Lung microvascular endothelial cell (primary cell): ENCODE measurements at places on chromosomes 7 and 10. TPM values are rescaled to one million over a fixed set of nuclear protein-coding genes. Genes with fewer than 3 reads are reported as not detected.

The FAM25G gene
- total RNA-seq, result not detected in 2 replicates

The TIAL1 gene
- 10.5 and 18.1 TPM in 2 replicates for total RNA-seq

- no peak for DNase-seq
These were observed 276.7 kb downstream of the PARD3 start for GRCh38 chr10:34538281-34538829.

- peak; percentile 73 for DNase-seq
These were observed 143.9 kb upstream of the NPS start for GRCh38 chr10:127405221-127405620.

DNA sequence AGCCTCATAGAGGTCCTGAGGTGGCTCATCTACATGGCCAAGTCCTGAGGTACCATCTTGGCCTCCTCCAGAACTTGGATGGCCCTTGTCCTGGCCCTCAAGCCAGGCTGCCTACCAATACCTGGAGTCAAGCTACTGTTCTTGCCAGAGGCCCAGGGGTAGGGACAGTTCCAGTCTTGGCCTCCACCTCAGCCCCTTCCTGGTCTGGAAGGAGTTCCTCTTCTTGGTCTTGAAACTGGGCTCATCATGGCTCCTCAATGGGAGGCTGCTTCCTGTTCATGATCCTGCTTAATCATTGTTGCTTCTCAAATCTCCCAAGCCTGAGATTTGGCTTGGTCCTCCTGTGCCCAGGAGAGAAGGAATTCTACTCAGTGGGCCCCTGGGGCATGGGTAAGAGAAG, 3.9 kb downstream of the HPS6 start:
- no peak for DNase-seq

- no peak for DNase-seq
These were observed 361.8 kb upstream of the ZMIZ1 start for GRCh38 chr10:78706726-78707540.

DNA sequence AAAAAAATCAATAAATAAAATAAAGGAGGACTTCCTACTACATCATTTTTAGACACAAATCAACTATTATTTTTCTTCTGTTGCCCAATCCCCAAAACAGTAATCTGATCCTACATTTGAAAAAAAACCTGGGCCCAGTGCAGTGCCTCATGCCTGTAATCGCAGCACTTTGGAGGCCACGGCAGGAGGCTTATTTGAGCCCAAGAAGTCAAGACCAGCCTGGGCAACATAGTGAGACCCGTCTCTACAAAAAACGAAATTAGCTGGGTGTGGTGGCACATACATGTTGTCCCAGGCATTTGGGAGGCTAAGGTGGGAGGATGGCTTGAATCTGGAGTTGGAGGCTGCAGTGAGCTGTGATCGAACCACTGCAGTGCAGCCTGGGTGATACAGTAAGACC, 2.7 kb upstream of the GTF2I start:
- no peak for DNase-seq

DNA sequence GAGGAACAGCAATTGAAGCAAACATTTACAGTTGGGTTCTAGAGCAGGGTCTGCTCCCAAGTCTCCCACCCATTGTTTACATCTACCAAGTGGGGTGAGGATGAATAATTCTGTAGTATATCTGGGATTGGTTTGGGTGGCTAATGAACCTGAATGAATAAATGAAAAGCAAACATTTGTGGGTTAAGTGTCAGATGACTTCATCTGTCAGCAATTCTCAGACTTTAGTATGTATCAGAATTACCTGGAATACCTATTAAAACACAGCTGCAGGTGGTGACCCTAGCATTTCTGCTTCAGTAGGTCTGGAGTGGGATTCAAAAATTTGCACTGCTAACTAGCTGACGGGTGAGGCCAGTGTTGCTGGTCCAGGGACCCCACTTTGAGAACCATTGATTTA, 18.0 kb upstream of the NPVF start:
- DNase-seq, result no peak

DNA sequence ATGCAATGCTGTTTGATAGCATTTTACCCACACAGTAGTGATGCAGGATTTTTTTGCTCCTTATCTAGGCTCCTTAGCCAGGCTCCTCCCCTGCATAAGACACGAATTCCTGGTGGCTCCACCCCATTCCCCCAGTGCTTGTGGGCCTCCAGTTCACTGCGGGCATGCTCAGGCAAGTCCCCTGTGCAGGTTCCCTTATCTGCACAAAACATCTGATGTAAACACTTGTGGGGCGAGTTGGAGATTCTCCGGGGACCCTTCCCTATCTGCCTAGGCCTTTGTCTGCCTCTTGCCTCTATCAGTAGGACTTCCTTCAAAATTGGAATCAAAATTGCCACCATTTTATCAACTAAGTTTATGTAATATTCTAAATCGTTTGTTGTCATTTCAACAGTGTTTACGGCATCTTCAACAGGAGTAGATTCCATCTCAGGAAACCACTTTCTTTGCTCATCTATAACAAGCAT, 5.4 kb upstream of the STK17A start:
- DNase-seq, result no peak

DNA sequence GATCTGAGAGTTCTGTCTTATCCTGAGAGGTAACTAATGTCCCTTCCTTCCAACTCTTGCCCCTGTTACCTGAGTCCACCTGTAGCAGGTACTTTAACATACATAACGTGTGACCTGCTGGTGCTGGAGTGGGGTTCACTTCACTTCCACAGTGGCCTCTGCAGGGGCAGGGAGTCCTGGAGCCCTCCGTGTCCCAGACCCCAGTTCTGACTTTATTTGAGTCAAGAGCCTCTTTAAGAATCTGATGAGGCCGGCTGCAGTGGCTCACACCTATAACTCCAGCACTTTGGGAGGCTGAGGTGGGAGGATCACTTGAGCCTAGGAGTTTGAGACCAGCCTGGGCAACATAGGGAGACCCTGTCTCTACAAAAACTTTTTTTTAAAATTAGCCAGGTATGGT, 117.0 kb upstream of the RET start:
- DNase-seq, result no peak

The PHKG1 gene
- total RNA-seq, result 0.20 and 0.22 TPM in 2 replicates

- no peak for DNase-seq
These were observed 918 bp upstream of the STRA8 start for GRCh38 chr7:135232720-135233119.

The PLCE1 gene
- 0.44 and 2.8 TPM in 2 replicates for total RNA-seq

The MBL2 gene
- total RNA-seq, result not detected in 2 replicates

- peak; percentile 53 for DNase-seq
These were observed 1.3 kb downstream of the ITPRIP start for GRCh38 chr10:104336821-104337467.

- no peak for DNase-seq
These were observed 152.3 kb downstream of the MAD1L1 start for GRCh38 chr7:2080477-2080876.

- DNase-seq, result peak; percentile 54
These were observed 347.9 kb upstream of the MEOX2 start for GRCh38 chr7:16034353-16034752.

The TUBB8 gene
- not detected in 2 replicates for total RNA-seq

GRCh38 chr7:133365917-133366316, 113.0 kb downstream of the EXOC4 start:
- DNase-seq, result no peak

DNA sequence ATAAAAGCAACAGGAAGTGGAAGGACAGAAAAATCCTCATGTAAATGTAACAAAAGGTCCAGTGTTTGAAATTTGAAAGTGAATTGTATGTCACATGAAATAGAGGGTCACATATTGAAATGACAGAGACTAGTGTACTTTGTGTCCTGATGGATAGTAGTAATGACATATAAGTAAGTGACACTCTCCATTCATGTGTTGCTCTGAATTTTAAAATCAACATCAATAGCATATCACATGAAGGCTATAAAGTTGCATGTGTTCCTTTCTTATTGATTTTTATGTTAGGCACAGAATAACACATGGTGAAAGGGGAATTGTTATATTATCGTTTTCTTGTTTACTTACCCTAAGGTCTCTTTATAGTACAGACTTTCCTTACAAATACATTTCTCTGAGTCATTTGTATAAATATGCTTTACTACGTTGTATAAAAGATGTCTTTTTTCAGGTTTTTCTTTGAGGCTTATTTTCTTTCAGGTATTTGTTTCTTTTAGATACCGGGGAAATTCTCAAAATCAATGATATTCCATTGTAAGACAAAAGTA, 104.6 kb upstream of the CACNA2D1 start:
- DNase-seq, result no peak

DNA sequence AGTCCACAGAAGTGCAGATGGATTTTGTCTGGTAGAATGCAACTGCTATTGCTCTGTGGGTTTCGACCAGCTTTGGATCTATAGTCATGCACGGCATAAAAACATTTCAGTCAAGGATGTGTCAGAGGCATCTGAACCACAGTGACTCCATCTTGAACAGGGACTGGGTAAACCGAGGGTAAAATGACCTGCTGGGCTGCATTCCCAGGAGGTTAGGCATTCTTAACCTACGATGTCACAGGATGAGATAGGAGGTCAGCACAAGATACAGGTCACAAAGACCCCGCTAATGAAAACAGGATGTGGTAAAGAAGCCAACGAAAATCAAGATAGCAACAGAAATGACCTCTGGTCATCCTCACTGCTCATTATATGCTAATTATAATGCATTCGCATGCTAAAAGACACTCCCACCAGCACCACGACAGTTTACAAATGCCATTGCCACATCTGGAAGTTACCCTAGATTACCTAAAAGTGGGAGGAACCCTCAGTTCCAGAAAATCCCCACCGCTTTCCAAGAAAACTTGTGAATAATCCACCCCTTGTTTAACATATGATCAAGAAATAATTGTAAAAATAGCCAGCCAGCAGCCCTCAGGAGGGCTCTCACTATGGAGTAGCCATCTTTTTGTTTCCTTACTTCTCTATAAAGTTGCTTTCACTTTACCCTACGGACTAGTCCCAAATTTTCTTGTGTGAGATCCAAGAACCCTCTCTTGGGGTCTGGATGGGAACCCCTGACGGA, 50.7 kb upstream of the CPXM2 start:
- DNase-seq, result no peak

The BMS1 gene
- total RNA-seq, result 14.2 and 20.0 TPM in 2 replicates

GRCh38 chr7:69476416-69476815, 121.9 kb upstream of the AUTS2 start:
- DNase-seq, result no peak

The RELN gene
- 375 and 1,451 TPM in 2 replicates for total RNA-seq

GRCh38 chr7:43118313-43118712, 5.9 kb downstream of the HECW1 start:
- DNase-seq, result no peak

The STK31 gene
- total RNA-seq, result 0.20 and 0.22 TPM in 2 replicates

DNA sequence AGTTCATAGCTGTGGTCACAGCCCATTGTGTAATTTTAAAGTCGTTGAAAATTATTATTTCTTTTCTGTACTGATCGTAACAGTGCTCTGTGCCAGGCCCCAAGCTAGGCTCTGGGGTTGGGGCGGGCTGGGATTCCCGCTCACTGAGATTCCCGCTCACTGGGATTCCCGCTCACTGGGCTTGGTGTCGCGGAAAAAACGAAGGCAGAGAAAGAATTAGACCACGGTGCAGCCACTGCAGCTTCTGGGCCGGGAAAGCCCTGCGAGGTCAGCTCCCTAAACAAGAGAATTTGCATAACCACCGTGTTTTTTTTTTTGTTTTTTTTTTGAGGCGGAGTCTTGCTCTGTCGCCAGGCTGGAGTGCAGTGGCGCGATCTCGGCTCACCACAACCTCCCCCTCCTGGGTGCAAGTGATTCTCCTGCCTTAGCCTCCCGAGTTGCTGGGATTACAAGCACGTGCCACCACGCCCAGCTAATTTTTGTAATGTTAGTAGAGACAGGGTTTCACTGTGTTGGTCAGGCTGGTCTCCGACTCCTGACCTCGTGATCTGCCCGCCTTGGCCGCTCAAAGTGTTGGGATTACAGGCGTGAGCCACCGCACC, 31.2 kb downstream of the FOXK1 start:
- DNase-seq, result no peak

DNA sequence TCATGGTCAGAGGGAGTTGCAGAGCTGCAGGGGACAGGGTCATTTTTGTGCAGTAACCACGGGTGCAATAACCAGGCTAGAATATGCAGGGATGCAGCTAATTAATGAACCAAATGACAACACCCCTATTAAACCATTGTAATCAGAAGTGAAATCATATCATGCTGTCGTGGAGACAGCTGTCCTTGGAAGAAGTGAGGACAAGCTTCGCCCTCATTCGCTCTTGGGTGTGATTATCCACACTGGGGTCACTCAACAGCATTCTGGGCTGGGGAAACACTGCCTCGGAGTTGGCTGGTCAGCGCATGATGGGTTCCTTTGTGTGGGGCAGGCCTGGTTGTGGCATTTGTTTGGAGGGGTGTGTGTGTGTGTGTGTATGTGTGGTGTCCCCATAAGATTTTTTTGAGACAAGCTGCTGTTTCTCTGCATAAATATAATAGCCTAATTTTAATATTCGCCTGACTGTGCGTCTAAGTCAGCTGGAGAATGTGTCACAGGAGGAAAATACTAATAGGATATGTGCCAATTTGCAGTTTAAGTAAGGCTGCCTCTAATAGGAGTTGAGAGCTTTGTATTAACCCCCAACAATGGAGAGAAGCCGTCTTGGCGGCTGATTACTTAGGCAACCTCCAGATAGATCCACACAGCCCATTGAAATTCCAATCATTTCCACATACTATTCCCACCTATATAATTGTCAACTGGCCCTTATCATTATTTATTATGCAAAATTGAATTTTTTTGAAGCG, 149.4 kb downstream of the DNAJB6 start:
- DNase-seq, result no peak

GRCh38 chr7:155541986-155542675, 4.2 kb downstream of the CNPY1 start:
- peak; percentile 6 for DNase-seq

- DNase-seq, result no peak
These were observed 39.2 kb upstream of the RPA3 start for GRCh38 chr7:7757576-7757975.

- DNase-seq, result no peak
These were observed 27.9 kb upstream of the UBE2H start for GRCh38 chr7:129980667-129981066.

The DNAJC12 gene
- total RNA-seq, result 4.1 and 6.3 TPM in 2 replicates

GRCh38 chr7:151813445-151813844, 63.5 kb downstream of the PRKAG2 start:
- DNase-seq, result no peak

GRCh38 chr10:122207163-122207562, 63.9 kb upstream of the BTBD16 start:
- DNase-seq, result no peak

DNA sequence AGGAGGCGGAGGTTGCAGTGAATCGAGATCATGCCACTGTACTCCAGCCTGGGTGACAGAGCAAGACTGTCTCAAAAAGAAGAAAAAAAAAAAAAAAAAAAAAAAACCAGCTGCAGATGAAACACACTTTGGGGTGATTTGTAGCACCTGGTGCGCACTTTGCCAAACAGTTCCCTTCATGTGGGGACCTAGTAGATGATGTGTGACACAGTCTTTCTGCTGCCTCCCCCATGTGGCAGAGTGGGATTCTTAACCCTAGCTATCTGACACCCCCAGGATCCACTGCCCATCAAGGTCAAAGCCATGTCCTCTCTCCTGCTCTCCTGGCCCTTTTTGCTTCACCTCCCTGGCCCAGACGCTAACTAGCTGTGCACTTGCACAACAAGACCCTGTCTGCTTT, 52.1 kb upstream of the PDZD8 start:
- DNase-seq, result no peak
